ENCODE measurements at places on chromosomes 3 and 15. TPM values are rescaled to one million over a fixed set of nuclear protein-coding genes. Genes with fewer than 3 reads are reported as not detected.

The CLN6 gene
- 113 TPM for total RNA-seq

The ADGRG7 gene
- 0.08 TPM for total RNA-seq

The DAZL gene
- total RNA-seq = not detected

The SORD gene
- 207 TPM for total RNA-seq

The DNAJC19 gene
- total RNA-seq = 37.3 TPM

The COL7A1 gene
- 0.10 TPM for total RNA-seq

The AADACL2 gene
- not detected for total RNA-seq

The ZPLD1 gene
- not detected for total RNA-seq

The ARGFX gene
- total RNA-seq = not detected

The MUSTN1 gene
- not detected for total RNA-seq

The TAMM41 gene
- 2.8 TPM for total RNA-seq

The LRRC49 gene
- 5.9 TPM for total RNA-seq

The SMARCC1 gene
- 22.4 TPM for total RNA-seq

The ITIH1 gene
- total RNA-seq = 0.08 TPM

The CLRN1 gene
- total RNA-seq = not detected

The FOXB1 gene
- 0.05 TPM for total RNA-seq

The GPR27 gene
- not detected for total RNA-seq

The KBTBD13 gene
- total RNA-seq = not detected

The CIDEC gene
- total RNA-seq = 1.5 TPM
